Cerebellar nuclear complex (tissue), 1 donor: ENCODE measurements at places on chromosomes 11 and 22.

DNA sequence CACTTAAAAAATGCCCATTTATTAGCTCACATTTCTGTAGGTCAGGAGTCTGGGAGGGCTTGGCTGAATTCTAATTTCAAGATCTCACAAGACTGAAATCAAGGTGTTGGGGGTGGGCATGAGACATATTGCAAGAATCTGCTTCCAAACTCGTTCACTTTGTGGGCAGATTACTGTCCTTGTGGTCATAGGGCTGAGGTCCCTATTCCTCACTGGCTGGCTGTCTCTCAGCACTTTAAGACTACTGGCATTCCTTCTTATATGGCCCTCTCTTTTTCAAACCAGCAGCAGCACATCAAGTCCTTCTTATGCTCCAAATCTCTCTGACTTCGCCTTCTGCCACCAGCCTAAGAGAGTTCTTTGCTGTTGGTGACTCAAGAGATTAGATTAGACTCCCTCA lies 27.8 kb upstream of the MYOD1 start:
- DNase-seq: no peak

DNA sequence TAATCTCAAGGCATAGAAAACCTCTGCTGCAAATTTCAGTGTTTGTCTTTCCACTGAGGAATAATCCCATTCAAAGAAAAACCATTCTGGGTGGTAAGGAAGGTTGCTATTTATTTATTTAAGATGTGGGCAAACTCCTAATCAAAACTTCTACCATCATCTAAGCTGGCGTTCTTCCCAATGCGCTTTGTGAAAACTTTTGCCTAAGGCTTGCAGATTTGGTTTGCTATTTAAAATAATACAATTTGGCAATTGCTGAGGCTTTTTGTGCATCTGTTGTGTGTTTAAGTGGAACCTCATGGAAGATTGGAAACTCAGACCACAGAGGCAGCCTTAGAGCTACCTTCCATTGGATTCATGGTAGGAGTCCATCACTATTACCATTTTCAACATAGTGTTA lies 309.0 kb downstream of the BLID start:
- DNase-seq: no peak

- no peak for DNase-seq
Observed at GRCh38 chr11:35927104-35927503, 16.8 kb upstream of the LDLRAD3 start.

DNA sequence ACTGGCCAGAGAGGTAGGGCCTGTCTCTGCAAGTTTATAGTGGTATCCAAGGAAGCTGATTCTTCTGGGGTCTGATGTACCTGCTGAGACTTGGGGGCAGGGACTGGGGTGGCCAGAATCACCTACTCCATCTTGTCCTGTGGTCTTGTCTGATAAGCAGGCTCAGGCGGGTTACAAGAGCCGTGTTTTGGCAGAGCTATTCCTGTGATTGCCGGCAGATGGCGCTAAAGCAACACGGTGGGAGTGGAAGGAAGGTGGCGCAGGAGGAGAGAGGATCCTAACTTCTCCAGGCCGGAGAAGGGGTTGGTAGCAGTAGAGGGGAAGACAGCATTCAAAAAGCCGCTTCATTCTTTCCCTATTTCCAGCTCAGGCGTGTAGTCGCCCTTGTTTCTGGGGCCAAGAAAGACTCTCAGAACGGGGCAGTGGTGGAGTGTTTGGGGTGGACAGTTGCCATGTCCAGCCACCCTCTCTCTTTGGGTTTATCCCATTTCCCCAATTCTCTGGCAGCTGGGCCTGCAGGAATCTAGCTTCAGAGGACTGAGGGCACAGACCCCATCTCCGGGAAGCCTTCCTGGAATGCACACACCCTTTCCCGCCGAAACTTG lies 15.1 kb downstream of the CHRM1 start:
- DNase-seq: peak; percentile 63

DNA sequence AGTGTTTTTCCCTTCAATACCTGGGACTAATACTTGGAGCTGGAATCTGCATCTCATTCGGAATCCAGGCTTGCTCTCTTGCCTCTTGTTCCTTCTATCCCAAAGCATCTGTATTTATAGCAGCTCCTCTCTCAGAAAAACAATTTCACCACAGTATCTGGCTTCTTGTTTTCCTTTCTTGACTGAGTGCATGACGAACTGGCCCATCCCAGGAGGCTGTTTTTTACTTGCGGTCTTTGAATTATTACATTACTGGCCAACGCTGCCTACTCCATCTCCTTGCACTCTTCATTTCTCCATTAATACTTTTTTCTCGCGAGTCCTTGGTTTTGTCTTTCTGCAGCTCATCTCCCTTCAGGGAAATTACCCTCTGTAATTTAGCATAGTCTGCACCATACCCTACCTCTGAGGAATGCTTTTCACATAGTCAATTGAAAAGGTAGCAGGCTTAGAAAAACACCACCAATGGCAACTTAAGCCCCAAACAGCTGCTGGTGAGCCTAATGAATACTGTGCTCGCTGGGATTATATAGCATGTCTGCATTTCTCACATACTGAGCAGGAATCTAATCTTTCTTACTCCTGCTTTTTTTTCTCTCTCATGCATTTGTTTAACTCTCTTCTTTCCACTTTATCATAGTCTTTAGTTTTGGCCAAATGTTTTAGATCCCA lies 277.4 kb upstream of the SESN3 start:
- DNase-seq: no peak

DNA sequence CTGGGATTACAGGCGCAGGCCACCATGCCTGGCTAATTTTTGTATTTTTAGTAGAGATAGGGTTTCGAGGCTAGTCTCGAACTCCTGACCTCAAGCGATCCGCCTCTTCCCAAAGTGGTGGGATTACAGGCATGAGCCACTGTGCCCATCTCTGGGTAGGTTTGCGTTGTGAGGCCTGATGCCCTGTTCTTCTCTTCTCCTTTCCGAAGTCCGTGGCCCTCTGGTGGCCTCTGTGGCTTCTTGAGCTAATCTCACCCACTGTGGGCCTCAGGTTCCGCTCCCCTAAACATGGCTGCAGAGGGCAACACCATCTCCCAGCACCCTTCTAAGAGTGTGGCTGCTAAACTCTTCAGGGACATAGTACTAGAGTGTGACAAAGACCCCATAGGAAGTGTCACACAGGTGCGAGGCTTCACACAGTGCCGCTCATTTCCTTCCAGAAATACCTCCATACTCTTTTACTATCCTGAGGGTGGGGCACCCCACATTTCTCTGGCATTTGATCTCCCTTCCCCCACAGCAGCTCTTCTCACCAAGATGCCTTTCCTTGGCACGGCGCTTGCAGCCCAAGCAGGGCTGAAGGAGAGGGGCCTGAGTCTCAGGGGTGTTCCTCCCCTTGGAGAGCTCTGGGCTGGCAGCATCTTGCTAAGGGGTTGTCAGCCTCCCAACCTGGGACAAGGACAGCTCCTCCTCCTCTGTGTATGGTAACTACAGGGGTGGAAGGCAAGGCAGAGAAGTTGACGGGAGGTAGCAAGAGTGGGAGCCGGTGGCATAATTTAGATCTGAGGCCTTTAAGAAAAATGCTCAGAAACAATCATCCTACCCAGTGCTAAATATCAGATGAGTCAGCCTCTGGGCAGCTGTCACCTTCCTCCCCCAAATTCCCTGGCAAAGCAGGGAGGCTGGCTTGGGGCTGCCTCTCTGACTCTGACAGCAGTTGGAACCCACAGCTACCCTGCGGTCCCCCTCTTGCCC lies 6.1 kb downstream of the THY1 start:
- no peak for DNase-seq

GRCh38 chr11:18757811-18758210 lies 31.8 kb upstream of the IGSF22 start:
- DNase-seq: no peak

GRCh38 chr11:46671958-46672315 lies 28.5 kb downstream of the ARHGAP1 start:
- DNase-seq: no peak
